ENCODE measurements at places on chromosomes 16 and 17.

DNA sequence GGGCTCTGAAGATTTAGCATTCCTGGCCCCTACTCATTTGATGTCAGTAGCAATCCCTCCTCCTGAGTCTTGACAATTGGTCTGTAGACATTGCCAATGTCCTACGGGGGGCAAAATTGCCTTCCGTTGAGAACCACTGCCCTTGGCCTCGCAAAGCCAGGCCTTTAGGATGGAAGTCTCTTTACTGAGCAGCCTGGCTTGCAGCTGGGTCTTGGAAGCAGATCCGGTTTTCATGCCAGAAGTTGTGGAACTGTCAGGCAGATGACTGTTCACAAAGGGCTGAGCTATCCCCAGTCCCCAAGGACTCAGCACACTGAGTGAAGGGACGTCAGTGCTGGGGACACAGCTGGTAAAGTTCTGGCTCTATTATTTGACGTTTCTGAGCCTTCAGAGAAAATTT is 83.2 kb downstream of the WSCD1 start:
- DNase-seq = no peak

DNA sequence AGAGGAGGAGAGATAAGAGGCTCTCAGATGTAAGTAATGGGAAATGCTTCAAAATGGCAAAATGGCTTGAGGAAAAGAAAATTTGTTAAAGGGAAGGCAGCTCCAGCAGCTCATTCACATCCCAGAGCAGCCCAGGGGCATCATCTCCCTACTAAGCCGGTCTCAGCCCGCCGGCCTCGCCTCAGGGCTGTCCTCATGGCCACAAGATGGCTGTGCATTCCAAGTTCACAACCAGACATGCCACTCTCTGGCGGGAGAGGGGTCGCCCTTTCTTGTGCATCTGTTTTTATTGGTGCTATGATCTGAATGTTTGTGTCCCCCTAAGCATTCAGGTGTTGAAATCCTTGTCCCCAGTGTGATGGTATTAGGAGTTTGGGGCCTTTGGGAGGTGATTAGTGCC is 13.5 kb upstream of the SLC47A2 start:
- no peak for DNase-seq

GRCh38 chr16:24430954-24431760 is 108.2 kb upstream of the RBBP6 start:
- DNase-seq = no peak

DNA sequence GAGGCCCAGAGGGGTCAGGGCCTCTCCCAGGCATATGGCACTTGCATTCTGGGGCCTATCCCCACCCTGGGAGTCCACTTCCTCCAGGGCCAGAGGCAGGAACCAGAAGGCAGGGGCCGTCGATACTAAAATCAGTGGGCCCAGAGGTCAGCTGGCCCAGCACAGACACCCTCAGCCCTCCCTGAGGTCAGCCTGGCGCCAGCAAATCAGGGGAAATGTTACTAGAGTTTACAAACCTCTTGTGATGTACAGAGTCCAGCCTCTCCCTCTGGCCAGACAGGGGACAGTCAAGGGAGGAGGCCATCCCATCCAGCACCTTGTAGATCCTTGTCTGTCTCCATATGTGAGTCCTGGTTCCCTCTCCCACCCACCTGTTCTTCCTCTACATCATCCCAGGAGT is 10.8 kb downstream of the CDH5 start:
- no peak for DNase-seq

DNA sequence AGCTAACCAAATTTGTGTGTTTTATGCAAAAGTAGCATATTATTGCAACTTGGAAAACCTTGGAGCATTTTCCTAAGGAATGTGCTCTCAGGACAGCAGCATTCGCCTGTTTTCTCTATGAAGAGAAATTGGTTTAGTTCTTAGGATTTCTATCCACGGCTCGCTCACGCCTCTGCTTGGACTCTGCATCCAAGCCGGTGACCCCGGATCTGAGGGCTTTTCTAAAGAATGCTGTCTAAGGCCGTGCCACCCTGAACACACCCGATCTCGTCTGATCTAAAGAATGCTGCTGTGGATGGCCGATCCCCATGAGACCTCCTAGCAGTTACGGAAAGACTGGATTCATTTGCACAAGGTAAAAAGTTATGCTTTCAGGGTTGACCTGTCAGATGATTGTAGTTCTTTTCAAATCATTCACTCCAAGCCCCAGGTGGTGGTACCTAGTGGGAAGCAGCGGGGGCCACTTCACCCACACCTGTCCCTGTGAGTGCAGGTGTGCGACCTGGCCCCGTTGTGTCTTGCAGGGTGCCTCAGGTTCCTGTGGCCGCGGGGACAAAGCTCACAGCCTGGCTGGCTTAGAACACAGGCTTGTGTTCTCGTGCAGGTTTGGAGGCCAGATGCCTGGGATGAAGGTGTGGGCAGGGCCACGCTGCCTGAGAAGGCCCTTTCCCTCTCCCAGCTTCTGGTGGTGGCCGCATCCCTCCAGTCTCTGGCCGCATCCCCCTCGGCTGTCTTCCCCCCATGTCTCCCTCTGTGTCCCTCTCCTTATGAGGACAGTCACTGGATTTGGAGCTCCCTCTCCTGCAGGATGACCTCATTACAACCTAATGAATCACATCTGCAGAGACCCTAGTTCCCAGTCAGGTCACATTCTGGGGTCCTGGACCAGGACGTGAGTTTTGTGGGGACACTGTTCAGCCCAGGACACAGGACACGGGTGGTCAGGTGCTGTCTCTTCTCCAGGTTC is 71.1 kb downstream of the BANP start:
- no peak for DNase-seq

DNA sequence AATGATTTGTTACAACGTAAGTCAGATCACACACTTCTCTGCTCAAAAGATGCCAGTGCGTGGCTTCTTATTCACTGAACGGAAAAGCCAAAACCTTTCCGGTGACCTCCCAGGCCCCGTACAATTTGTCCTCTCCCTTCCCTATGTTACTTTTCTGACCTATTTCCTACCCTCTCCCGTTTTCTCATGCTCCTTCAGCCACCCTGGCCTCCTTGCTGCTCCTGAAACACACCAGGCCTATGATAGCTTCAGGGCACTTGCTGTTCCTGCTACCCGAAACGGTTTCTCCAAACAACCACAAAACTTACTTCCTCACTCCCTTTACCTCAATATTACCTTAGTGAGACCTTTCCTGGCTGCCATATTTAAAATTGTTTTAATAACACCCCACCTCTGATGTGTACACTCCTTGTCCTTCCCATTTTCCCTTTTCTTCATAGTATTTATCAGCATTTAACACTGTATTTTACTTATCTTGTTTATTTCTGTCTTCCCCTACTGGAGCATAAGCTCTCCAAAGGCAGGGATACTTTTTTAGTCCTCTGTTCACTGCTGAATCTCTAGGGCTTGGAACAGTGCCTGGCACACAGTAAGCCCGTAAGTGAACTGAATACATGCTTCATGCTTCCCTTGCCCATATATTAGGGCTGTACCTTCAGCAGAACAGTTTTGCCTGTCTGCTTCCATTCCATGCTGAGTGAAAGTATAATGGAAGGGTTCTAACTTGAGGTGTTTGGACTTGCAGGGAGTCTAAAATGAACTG is 10.9 kb upstream of the ARL2BP start:
- no peak for DNase-seq

GRCh38 chr17:49434821-49435670 is 20.4 kb upstream of the PHB1 start:
- DNase-seq = peak; percentile 9

- DNase-seq = no peak
Observed at GRCh38 chr16:30491744-30492308, 19.3 kb downstream of the ITGAL start.

DNA sequence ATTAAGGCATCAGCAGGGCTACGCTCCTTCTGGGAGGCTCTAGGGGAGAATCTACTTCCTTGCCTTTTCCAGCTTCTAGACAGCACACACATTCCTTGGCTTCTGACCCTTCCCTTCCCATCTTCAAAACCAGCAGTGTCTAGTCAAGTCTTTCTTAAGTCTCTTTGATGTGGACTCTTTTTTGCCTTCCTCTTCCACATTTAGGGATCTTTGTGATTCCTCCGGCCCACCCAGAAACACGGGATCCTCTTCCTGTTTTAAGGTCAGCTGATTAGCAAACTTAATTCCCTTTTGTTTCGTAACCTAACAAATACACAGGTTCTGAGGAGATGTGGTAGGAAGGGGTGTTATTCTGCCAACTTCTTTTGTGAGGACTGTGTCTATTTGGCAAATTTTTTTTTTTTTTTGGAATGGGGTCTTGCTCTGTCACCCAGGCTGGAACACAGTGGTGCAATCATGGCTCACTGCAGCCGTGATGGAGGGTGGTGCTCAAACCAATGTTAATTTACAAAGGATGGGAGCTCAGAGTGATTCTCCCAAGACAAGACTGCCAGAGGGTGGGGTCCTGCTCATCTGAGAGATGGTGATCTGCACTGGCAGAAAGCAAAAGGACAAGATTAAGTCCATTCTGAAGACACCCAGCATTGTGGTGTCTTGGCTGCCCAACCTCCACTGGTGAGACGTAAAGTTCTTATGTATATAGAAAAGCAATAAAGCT is 14.7 kb downstream of the KNOP1 start:
- no peak for DNase-seq

DNA sequence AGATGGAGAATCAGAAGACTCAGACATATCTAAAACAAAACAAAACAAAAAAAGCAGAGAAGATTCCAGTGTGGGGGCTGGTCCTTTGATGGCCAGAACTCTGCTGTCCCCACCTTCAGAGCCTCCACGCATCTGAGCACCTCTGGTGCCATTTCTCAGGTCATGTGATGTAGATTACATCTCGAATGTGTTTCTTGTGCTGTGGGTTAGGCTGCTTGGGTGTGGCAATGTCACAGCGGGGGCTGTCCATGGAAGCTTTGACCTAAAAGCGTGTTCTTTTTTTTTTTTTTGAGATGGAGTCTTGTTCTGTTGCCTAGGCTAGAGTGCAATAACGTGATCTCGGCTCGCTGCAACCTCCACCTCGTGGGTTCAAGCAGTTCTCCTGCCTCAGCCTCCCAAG is 51.2 kb downstream of the PLD6 start:
- no peak for DNase-seq

- no peak for DNase-seq
Observed at GRCh38 chr17:50699410-50699809, 8.3 kb downstream of the ANKRD40 start.

- DNase-seq = no peak
Observed at GRCh38 chr16:84600343-84601229, 17.3 kb downstream of the COTL1 start.

GRCh38 chr17:77208217-77208808 is 67.5 kb downstream of the SEC14L1 start:
- DNase-seq = no peak

DNA sequence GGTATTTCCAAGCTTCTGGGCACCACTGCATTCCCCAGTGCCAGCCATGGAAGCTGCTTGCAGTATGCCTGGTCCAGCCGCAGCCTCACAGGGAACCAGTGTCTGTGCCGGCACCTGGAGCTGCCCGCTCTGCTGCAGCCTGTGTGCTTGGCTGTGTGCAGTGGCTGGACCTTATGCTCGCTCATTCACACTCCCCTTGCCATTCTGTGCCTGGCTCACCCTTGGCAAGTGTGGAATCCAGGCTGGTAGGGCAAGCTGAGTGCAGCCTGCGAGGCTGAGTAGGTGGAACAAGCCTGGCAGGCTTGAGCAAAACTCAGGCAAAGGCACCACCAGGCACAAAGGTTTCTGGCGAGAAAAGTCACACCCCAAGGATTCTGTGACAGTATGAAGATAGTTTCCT is 144.0 kb downstream of the MYO1D start:
- no peak for DNase-seq

DNA sequence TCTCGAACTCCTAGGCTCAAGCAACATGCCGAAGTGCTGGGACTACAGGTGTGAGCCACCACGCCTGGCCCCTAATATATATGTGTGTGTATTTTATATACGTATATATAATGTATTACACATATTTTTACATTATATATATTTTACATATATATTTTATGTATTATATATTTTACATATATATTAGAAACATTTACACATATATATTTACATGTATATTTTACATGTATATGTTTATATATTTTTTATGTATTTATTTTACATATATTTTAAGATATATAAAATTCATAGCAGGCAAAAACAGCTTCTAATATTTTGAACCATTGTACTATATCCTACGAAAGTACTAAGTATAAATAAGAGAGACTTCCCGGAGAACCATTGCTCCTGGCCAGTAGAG is 455.1 kb downstream of the XYLT1 start:
- no peak for DNase-seq
